ENCODE measurements at places on chromosomes 7 and 10.

DNA sequence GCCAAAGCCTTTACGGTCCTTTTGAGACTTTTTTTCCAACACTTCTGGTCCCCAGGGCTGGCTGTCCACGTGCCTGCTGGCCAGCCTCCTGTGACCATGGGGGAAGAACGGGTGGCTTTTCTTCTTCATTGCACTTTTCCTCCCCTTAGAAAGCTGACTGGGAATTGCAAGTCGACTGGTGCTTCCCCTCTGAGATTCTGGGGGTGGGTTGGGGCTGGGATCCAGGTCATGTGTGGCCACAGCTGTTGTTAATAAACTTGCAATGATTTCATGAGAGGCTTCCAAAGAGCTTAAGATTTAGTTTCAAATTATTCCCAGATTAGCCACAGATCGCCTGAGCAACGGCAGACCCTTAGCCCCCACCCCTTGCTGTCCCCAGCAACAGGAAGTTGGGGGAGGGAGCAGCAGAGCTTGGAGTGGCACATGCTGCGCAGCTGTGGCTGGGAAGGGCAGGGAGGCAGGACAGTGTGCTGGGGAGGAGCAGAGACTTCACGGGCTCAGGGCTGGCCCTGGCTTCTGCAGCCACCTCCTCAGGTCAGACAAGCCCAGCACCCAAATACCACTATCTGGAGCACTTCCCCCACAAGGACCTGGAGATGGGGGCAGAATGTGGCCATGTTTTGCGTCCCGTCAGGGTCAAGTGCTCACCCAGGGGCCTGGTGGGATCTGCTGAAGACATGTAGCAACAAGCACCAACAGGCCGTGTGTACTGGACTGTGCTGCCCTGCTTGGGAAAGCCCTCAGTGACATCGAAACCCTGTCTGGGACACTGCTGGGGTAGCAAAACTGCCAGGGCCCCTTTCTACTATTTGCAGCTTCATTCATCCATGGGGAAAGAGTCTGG lies 147.1 kb downstream of the RNF216 start:
- no peak for DNase-seq

- DNase-seq = peak; percentile 58
Measured at GRCh38 chr10:78755877-78756455, 312.8 kb upstream of the ZMIZ1 start.

- no peak for DNase-seq
Measured at GRCh38 chr10:129532838-129533237, 65.8 kb downstream of the MGMT start.

- DNase-seq = no peak
Measured at GRCh38 chr10:44966816-44967509, 7.4 kb downstream of the RASSF4 start.

GRCh38 chr7:84364708-84365107 lies 170.1 kb upstream of the SEMA3A start:
- peak; percentile 23 for DNase-seq

DNA sequence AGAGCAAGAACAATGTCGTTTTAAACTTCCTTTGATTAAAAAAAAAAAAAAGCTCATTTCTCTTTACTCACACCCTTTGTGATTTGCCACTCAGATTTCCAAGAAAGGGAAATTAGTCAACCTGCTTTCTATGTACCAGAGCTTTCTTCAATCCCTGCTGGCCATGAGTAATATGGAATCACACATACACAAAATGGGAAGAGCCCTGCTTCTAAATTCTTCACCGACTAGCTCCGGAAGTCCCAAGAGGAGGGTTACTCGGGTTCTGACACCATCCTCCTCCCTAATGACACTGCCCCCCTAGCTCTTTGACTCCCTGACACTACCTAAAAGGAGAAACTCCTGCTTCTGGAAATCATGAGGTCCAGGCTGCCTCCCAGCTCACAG lies 81.8 kb upstream of the SFMBT2 start:
- no peak for DNase-seq

All from PC-3 (cell line).